Esophagus squamous epithelium (tissue), 5 donors: ENCODE measurements at places on chromosomes 16 and 17.

DNA sequence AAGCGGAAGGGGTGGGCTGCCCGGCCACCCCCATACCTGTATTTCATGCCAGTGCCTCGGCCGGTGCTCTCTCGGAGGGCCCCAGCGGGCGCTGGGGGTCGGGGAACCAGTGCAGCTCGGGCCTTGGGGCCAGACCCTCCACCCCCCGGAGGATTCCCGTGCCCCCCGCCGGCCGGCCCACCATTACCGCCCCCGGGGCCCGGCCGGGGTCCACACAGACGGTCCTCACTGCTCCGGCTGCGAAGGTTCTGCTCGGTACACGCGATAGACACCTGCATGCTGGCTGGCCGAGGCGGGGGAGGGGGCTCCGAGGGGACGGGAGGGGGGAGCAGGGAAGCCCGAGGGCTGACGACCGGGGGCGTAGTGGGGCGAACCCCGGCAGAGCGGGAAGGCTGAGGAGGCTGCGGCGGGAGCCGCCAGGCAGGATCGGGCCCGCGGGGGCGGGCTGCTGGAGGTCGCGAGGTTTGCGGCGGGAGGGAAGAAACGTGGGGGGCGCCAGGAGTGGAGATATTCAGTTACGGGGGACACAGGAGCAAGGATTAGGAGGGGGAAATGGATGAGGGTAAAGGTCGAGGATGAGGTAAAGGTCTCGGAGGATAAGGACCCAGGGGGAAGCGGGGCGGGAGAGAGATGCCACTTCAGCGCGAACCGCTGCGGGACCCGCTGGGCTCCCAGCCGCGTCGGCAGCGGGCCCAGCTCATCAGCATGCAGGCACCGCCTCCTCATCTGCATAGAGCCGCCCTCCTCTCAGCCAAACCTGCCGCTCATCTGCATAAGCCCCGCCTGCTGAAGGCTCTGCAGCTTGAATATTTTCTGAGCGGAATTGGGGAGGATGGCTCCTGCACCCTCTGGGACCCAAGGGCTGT, at the start of gene KCNAB3:
Gene KCNAB3 (minus strand): TSS at position 699 of the 866 bp plus-strand sequence. CDS start 421 bp downstream, at position 278.
- DNase-seq: no peak

DNA sequence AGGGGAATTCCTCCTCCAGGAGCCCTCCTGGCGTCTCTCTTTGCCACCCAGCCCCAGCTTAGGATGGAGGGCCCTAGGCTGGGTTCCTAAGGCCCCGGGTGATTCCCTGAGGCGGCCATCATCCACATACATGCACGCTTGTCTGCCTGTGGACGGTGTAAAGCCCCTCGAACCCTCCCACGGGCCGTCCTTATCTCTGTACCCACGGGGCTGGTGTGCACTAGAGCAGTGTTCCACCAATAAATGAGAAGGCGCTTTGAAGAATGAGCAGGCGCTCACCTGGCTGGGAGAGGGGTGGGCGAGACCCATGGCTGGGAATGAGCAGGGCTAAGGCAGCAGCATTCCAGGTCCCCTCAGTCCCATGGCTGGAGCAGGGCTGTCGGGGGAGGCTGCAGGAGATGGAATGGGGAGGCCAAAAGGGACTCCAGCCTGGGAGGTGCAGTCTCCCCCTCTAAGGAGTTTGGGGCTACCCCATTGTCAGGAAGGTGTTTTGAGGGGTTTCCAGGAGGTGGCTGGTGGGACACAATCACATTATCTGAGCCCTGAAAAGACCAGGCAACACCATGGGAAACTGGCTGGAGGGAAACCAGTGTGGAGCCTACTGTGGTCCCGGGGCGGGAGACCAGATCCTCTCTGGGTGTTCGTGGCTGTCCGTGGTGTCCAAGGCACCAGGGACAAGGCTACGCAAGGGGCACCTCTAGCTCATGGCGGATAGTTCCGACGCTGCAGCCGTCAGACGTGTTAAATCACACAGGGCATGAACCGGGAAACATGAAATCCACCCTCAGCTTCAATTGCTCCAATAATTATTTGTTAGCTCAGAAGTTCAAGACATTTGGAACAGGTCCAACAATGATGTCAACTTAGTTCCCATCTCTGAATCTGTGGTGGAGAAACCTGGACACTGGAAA, 87.5 kb upstream of the DNAH17 start:
- no peak for DNase-seq

DNA sequence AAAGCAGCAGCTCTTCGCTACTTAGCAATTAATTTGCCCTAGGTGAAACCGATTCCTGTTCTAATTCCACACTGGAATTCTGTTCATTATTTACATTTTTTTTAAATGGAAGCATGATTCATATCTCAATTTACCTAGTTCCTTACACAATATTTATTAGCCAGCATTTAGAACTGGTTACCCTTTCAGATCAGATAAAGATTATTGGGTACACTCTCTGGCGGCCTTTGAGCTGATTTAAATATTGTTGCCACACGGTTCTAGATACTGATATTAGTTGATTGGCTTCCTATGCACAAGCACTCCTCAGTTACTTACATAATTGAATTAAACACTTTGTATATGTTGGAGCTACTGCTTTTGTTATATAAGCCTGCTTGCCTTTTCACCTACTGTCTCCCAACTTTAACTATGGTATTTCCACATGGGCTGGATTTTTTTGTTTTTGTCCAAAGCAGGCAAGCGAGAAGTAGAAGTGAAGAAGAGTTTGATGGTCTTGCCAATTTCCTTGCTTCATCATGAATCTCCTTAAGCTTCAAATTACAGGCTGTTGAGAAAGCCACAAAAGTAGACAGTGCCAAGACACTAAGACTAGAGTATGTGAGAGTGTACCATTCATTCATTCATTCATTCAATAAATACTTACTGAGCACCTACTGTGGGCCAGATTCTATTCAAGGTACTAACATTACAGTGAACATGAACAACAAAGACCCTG, 3.9 kb upstream of the ALDH3A2 start:
- no peak for DNase-seq

GRCh38 chr17:40852364-40852763, 14.7 kb downstream of the KRT12 start:
- no peak for DNase-seq

- no peak for DNase-seq
These were observed 21.3 kb downstream of the C16orf95 start for GRCh38 chr16:87295661-87296531.

- no peak for DNase-seq
These were observed 35.0 kb downstream of the MAPT start for GRCh38 chr17:45929344-45929743.

GRCh38 chr17:70265471-70265870, 96.1 kb downstream of the KCNJ2 start:
- DNase-seq: no peak

DNA sequence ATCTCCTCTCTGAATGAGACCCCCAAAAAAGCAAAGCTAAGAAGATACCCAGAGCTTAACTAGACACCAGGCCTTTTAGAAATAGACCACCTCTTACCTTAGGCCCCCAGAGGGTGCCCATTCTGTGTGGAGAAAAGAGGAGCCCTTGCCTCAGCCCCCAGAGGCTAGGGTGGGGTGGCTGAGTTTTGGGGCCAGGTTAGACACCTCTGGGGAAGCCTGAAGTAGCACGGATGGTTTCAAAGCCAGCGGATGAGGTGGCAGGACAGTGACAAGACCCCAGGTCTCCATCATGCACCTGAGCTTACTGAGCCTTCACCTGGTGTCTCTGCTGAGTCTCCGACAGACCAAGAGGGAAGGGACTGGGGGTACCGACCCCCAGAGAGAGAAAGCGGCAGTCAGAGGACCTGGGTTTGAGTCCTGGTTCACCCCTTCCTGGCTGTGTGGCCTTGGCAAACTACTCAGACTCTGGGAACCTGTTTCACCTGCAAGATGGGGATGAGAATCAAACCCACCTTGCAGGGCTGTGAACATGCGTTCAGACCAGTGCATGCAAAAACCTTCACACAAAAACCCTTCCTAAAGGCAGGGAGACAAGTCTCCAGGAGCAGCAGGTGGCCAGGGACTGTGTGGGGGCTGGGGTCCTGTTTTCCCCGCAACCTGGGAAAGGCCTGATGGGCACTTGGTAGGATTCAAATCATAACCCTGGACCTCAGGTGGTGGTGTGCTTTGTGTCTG, 7.7 kb downstream of the SCGB1C2 start:
- no peak for DNase-seq

GRCh38 chr16:5228369-5228768, 130.8 kb upstream of the EEF2KMT start:
- no peak for DNase-seq

DNA sequence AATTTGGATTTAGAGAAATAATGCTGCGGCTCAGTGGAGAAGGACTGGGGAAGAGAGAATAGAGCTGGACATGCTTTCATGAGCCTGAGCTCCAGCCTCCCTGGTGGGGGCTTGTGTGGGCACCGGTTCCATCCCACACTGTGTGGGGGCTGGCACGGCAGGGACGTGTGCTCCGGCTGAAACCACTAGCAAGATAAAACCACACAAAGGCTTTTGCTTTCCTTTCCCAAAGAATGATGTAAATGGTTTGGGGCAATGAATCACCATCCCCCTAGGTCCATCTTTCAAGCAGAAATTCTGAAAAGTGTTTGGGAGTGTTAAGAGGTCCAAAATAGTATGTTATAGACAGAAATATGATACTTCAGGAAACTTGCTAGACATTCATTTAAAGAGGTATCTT, 77.0 kb downstream of the CDH11 start:
- no peak for DNase-seq

DNA sequence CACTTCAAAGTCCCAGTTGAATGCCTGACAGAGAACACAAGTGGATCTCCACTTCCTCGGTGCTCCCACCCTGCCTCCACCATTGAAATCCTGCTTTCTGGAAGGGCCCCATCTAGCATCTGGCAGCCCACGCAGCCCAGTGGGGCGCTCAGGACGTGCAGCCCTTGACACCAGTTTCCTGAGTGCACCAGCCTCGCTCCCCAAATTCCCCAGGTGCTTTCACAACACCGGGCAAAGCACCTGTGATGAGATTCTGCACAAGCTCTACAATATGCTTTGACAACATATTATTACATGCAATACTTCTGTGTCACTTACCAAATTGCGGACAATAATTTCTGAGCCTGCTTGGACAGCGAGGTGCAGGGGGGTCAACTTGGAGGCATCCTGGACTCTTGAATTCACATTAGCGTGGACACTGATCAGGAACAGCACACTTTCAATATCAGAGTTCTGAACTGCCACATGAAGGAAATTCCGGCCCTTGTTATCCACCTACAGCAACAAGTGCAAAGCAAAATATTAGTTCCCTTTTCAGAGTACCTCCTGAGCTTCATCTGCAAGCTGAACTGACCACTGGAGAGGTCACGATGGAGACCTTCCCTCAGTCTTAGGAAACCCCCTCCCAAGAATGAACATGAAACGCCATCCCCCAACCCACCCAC, 33.9 kb downstream of the CYB5D2 start:
- DNase-seq: no peak

GRCh38 chr16:58114827-58115825, 14.1 kb downstream of the CFAP20 start:
- no peak for DNase-seq

DNA sequence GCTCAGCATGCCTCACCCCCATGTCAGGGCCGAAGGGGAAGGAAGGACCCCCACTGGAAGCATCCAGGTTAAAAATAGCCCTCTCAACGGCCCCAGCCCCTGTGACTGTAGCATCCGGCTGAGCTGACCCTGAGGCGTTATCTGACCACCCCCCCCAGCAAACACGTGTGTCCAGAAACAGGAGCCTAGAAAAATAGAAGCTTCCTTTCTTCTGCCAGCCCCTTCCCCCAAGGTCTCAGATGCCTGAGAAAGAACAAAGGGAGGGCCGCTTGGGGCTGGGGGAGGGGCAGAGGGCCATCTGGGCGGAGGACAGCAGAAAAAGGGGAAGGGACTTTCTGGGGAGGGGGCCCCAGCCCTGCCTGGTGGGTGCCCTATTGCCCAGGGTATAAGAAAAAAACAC, 55.8 kb downstream of the ACTG1 start:
- DNase-seq: no peak

GRCh38 chr16:2959206-2959605, 4.9 kb upstream of the KREMEN2 start:
- no peak for DNase-seq

DNA sequence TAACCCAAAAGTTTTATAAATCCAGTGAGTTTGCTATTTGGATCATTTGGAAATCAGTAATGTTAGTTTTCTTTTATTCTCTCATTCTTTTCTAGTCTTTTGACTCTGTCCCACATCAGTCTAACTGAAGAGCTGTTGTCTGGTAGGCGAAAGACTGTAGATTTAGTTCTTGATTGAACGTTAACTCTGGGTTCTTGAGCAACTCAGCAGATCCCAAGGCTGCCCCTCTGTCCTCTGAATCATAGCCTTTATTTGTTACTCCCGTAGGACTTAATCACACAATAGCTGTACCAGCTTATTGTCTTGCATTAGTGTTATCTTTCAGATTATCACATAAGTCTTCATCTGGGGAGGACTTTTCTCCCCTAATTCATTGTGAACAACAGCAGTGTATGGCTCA, 119.3 kb upstream of the TOM1L1 start:
- DNase-seq: no peak

- no peak for DNase-seq
These were observed 10.2 kb downstream of the PRR29 start for GRCh38 chr17:64008346-64008745.

GRCh38 chr16:17847234-17847795, 376.6 kb upstream of the XYLT1 start:
- no peak for DNase-seq

DNA sequence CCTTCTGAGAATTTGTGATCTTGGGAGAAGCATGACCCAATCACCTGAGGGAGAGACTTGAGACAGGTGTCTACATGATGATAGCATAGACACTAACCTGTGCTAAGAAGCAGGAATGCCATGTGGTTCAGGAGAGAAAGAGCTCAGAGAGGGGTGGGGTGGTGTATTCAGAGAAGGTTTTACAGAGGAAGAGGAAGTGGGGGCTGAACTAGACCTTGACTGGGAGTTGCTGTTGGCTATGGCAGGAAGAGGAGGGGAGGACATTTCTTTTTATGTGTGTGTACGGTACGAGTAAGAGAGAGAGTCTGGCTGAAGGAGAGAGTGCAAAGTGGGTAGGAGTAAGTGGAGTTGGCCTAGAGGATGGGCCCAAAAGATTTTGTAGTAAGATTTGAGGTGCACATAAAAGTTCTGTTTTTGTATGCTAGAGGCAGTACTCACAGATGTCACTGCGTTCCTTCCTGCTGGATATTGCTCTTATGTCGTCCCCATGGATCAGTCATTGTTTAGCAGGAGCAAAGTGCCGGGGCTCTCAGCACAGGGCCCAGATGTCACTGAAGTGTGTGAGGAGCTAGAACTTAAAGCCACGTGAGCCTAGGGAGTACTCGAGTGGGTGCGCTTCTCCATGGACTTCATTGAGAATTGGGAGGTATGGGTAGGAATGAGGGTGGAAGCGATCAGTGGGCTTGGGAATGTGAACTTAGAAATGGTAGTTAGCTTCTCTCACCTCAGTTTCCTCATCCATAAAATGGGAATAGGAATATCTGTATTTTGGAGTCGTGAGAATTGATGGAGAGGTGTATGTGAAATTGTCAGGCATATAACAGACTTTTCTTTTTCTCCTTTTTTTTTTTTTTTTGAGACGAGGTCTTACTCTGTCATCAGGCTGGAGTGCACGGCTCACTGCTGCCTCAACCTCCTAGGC, 22.1 kb downstream of the SLC7A6 start:
- DNase-seq: no peak

- no peak for DNase-seq
These were observed 9.8 kb downstream of the MSRB1 start for GRCh38 chr16:1933097-1933661.
